Fibroblast of skin of left biceps (primary cell): ENCODE measurements at places on chromosomes 2 and 18.

DNA sequence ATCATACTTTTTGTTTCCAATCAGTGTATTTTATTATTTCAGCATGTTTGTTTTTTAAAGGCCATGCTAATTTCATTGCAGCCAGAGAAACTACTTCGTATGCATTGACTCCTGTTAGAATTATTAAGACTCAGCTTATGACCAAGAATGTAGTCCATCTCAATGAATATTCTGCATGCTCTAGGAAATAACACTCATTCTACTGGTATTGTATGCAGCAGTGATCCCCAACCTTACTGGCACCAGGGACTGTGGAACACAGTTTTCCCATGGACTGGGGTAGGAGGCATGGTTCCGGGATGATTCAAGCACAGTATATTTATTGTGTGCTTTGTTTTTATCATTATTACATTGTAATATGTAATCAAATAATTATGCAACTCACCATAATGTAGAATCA lies 356.9 kb downstream of the DSEL start:
- DNase-seq = no peak

DNA sequence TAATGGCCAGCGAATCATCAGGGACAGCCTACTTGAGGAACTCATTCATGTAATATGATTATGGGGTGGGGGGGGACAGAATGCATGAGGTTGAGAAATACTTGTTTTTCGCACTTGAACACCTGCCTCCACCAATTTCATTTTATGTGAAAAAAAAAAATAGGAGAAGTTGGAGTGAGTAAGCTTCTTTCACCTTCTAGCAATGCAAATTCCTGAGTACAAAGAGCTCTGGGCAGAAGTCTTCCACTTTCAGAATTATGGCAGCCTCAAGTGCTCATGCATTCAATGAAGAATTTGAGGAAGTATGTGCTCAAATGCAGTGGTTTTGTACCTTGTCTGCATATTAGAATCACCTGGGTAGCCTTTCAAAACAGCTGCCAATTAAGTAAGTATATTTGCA lies 40.1 kb upstream of the GPD2 start:
- DNase-seq = no peak

DNA sequence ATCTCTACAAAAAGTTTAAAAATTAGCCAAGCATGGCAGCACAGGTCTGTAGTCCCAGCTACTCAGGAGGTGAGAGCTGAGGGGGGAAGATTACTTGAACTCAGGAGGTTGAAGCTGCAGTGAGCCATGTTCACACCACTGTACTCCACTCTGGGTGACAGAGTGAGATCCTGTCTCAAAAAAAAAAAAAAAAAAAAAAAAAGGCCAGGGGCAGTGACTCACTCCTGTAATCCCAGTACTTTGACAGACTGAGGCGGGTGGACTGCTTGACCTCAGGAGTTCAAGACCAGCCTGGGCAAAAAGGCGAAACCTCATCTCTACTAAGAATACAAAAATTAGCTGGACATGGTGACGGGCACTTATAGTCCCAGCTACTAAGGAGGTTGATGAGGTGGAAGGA lies 37.0 kb downstream of the PUM2 start:
- DNase-seq = no peak

DNA sequence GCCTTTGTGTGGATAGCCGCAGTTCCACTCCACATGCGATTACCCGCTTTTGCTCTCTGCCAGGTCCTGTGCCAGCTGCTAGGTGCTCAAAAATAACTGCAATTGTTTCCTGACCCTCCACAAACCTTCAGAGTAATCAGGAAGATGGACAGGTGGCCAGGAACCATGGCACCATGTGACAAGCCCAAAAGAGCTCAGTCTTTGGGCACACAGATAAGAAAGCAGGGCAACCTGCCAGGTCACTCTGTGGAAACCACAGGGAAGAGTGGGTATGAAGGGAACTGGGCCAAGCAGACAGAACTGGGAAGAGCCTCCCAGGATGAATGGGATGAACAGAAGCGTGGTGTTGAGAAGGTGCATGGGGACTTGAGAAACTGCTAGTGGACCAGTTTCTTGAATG lies 79.4 kb upstream of the AGAP1 start:
- no peak for DNase-seq

DNA sequence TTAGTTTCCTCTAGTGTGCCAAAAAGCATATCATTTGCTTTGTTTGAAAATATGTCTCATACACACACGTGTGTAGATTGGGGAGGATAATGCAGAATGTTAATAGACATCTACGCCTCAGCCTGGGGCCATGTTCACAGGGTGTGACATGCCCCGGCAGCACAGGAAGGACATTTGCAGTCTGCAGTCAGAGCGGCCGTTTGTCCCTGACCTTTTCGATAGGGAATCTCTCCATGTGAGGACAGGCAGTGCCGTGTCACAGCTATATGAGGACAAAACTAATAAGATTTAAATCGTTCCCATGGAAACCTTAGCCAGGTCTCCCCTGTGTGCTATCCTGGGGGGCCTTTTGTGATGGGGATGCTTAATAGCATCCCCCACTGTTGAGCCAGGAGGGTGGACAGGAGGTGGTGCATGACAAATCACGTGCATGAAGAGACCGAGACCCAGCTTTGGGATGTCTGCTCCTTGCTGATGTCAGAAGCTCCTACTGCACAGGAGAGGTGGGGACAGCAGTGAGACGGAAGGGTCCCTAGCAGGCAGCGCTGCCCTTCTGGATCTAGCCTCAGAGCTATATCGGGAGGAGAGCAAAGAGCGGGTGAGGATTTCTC lies 100.6 kb downstream of the RNF144A start:
- DNase-seq = no peak

- no peak for DNase-seq
These were observed 75.4 kb downstream of the CERKL start for GRCh38 chr2:181581534-181581933.

- DNase-seq = no peak
These were observed 44.3 kb downstream of the MYCN start for GRCh38 chr2:15984368-15985255.

GRCh38 chr18:51617167-51617566 lies 419.7 kb upstream of the MEX3C start:
- no peak for DNase-seq

DNA sequence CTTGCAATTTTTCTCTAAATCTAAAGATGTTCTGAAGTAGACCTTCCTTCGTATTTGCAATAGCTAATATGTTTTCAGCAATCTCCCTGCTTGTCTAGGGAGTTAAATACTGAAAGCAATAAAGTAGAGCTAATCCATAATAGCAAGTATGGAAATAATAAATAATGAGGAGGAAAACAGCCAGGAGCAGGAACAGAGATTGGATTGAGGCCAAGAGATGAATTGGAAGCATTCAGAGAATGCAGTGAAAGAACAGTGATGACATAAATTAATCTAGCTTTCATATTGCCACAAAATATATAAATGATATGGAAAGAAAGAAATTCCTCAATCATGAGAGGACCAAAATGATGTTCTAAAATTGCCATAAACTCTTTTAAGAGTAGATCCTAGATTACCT lies 679.7 kb downstream of the METTL4 start:
- DNase-seq = no peak

DNA sequence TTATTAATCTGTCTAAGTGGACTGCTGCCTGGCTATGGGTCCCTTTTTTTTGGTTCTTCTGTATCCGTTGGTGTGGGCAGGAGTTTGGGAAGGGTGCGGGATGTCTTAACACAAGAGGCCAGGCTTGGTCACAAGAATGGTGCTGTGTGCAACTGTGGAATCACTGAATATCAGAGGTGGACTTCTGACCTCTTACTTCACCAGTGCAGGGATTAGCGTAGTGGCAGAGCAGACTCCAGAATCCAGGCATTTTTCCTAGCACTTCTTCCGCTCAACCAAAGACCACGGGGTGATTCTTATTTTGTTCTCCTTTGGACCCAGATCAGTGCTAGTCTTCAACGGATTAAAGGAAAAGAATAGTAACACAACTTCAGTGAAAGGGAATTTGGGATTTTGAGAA lies 254.3 kb upstream of the TNP1 start:
- DNase-seq = no peak
